ENCODE measurements at places on chromosomes 12 and 14.

DNA sequence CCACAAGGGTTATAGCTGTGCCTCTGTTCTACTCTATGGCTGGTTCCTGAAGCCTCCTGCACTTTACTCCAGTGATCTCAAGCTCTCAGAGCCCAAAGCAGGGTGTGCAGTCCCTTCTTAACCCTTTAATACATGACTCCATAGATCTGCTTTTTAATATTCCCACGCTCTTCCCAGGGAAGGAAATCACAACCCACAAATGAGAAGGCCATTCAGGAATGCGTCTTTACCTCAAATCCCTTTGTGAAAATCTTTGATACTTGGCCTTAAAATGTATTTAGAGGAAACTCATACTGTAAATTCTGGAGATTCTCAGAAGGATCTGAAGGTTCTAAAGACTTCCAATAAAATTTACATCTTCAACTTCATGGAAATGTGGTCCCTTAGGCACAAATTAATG, 17.0 kb downstream of the NID2 start:
- DNase-seq: no peak

GRCh38 chr14:104477666-104478380, 101.7 kb upstream of the C14orf180 start:
- no peak for DNase-seq

- DNase-seq: no peak
These were observed 12.4 kb downstream of the ANKRD9 start for GRCh38 chr14:102496958-102497744.

DNA sequence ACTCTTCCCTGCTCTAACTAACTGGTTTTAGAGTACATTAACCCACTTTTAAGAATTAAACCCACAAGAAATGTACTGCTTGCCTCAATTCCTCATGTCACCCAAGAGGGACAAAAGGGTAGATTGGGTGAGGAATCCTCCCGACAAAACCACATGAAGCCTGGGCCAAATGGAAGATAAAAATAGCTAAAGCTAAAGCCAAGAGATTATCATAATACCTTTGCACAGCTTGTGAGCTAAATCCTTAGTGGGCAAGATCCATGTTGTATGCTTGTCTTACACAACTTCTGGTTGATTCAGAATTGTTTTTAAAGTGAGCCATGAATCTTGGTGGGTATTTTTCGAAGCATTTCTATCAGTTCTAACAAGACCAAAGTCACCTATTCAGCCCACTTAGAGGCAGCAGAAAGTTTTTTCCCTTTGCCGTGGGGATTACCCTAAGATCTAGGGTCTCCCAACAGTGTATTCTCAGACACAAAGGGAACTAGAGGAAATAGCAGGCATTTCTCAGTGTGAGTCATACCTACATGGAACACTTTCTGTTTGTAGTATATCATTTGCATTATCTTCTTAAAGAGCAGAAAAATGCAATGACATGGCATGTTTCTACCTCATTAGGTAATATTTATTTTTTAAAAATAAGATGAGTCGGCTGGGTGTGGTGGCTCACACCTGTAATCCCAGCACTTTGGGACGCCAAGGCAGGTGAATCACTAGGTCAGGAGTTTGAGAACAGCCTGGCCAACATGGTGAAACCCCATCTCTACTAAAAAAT, 616.6 kb downstream of the KCNH5 start:
- DNase-seq: no peak

All from AML-193 (cell line).